ENCODE measurements at places on chromosomes 4 and X.

DNA sequence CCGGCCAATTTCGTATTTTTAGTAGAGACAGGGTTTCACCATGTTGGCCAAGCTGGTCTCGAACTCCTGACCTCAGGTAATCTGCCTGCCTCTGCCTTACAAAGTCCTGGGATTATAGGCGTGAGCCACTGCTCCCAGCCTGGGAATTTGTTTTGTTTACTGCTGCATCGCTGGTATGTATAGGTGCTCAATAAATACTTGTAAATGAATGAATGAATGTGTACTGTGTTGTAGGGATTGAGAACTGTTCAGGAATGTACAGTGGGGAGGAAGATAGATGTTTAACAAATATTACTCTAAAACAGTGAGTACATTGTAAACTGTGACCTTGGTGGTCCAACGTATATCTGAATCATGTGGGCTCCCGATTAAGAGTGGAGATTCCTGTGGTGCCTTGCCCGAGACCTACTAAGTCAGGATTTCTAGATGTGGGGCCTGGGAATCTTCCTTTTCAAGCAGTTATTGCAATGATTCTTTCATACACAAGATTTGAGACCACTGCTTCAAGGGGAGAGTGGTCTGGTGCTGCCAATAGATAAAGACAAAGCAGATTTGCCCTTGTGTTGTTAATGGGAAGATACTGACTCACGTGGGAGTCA lies 41.0 kb downstream of the WWC2 start:
- peaks cover 4% of the 10 kb centered on the region for H3K4me1 ChIP-seq
- no peaks in the 10 kb centered on the region for H3K27me3 ChIP-seq
- H3K4me3 ChIP-seq: no peak overlapping the region
- no peaks in the 10 kb centered on the region for H3K36me3 ChIP-seq
- no peak overlapping the region for H3K27ac ChIP-seq
- DNase-seq: no peak

DNA sequence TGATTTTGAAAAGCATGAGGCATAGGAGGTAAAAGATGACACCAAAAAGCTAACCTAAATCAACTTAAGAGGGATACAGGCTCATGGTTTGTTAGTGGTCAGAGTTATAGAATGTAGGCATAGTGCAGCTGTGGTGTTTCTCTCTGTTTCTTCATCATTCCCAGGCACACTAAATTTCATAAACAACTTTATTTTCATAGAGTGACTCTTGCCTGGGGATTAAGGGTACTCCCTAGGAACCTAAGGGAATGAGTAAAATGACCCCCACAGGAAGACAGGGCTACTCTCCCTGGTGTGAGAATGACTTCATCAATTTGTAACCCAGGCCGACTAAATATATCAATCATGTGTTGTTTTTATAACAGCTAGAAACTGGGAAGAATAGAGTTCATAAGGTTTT lies 11.1 kb downstream of the FABP2 start:
- no peaks in the 10 kb centered on the region for H3K36me3 ChIP-seq
- no peak overlapping the region for H3K27ac ChIP-seq
- no peaks in the 10 kb centered on the region for H3K27me3 ChIP-seq
- H3K4me1 ChIP-seq: no peaks in the 10 kb centered on the region
- H3K4me3 ChIP-seq: no peak overlapping the region
- DNase-seq: no peak

DNA sequence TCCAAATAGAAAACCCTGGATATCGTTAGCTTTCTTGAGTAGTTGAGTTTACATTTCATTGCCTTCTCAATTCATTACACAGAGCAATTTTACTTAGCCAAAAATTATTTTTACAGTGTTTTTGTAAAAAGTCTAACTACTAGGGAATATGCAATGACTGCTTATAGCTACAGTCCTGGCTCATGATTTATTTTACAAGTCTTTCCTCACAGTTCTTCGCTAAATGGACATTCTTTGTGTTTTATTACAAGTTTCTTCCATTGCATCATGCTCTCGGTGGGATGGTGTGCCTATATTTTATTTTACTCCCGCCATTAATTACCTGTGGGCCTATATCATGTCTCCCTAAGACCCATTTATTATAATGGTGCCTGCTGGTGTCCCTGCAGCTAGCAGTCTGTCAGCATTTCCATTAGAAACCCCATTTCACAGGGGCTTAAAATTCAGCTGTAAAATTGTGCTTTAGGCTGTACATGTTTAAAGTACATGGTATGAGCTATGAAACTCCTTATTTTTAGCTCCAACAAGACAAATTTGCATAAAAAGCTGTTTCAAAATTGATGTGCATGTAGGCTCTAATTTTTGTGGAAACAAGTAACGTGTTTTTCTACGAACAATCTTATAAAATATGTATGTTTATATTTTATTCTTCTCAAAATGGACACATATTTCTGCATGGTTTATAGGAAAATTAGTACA lies 227.4 kb downstream of the SLC7A11 start:
- H3K36me3 ChIP-seq: no peaks in the 10 kb centered on the region
- no peaks in the 10 kb centered on the region for H3K27me3 ChIP-seq
- no peaks in the 10 kb centered on the region for H3K4me1 ChIP-seq
- no peak overlapping the region for H3K4me3 ChIP-seq

GRCh38 chr4:663046-663437 lies 11.0 kb downstream of the ATP5ME start:
- no peak overlapping the region for H3K27ac ChIP-seq
- no peaks in the 10 kb centered on the region for H3K27me3 ChIP-seq
- H3K4me3 ChIP-seq: peak overlapping the region; percentile 65
- no peaks in the 10 kb centered on the region for H3K36me3 ChIP-seq
- DNase-seq: no peak
- peaks cover 5% of the 10 kb centered on the region for H3K4me1 ChIP-seq

GRCh38 chrX:11537141-11537540 lies 128.6 kb downstream of the ARHGAP6 start:
- H3K4me1 ChIP-seq: no peaks in the 10 kb centered on the region
- no peak for DNase-seq
- H3K36me3 ChIP-seq: no peaks in the 10 kb centered on the region
- H3K27me3 ChIP-seq: no peaks in the 10 kb centered on the region
- H3K4me3 ChIP-seq: no peak overlapping the region

DNA sequence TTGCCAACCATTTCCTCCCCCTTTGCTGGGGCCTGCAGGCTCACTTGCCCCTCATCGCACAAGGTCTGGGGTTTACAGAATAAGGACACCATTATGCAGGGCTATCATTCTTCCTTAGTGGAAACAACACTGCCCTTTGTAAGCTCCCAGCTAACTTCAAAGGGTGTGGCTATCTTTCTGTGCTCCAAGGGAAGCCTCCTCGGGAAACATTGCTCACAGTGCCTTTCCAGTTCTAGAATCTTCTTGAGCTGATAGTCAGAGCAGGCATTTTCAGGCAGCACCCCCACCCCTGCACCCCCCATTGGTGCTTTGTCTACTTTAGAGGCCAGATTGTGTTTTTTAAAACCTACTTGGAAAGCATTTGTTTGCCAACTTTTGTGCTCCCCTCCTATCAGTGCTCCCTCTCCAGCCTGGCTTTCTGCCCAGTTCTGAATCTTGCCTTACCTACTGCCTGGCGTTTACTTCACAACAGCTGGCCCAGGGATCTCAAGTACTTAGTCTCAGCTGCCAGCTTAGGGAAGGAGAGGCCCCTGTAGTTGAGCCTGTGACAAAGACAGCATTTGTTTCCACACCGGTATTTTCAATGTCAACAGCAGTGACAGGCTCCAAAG lies 53.5 kb downstream of the PLAC1 start:
- no peaks in the 10 kb centered on the region for H3K4me1 ChIP-seq
- no peaks in the 10 kb centered on the region for H3K27me3 ChIP-seq
- peak overlapping the region; percentile 39 for H3K27ac ChIP-seq
- H3K4me3 ChIP-seq: no peak overlapping the region
- H3K36me3 ChIP-seq: no peaks in the 10 kb centered on the region

DNA sequence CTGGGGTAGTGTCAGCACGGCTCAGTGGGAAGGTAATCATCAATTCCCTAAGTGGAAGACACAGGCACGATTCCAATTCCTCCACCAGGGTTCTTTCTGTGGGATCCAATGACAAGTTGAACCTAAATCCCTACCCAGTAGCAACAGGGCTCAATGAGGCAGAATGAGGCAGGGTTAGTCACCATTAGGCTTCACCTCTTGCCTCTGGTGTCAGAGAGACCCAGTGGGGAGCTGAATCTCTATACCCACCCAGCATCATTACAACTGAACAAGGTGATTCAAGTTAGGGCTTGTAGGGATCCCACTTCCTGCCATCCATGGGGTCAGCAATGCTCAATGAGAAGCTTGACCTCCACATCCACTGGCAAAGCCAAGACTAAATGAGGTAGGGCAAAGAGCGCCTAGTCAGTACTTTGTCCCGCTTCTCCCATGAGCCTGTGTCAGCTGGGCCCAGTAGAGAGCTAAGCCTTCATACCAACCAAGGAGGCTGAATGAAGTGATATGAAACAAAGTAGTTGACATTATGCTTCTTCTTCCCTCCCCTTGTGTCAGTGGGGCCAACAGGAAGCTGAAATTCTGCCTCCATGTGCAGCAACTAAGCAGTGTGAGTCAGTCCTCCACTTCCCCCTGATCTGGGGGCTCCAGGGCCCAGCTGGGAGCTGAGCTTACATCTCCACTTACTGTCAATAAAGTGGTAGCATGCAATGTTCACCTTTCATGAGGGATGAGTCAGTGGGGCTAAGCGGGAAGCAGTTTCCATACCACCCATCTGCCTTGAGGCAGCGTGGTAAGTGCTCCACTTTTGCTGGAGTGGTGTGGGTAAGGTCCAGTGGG lies 36.4 kb upstream of the RBM41 start:
- H3K4me3 ChIP-seq: no peak overlapping the region
- no peaks in the 10 kb centered on the region for H3K36me3 ChIP-seq
- H3K27ac ChIP-seq: no peak overlapping the region
- no peaks in the 10 kb centered on the region for H3K27me3 ChIP-seq
- H3K4me1 ChIP-seq: no peaks in the 10 kb centered on the region

GRCh38 chr4:120446051-120446567 lies 379.5 kb upstream of the MAD2L1 start:
- no peaks in the 10 kb centered on the region for H3K27me3 ChIP-seq
- DNase-seq: no peak
- no peaks in the 10 kb centered on the region for H3K4me1 ChIP-seq
- H3K36me3 ChIP-seq: no peaks in the 10 kb centered on the region

DNA sequence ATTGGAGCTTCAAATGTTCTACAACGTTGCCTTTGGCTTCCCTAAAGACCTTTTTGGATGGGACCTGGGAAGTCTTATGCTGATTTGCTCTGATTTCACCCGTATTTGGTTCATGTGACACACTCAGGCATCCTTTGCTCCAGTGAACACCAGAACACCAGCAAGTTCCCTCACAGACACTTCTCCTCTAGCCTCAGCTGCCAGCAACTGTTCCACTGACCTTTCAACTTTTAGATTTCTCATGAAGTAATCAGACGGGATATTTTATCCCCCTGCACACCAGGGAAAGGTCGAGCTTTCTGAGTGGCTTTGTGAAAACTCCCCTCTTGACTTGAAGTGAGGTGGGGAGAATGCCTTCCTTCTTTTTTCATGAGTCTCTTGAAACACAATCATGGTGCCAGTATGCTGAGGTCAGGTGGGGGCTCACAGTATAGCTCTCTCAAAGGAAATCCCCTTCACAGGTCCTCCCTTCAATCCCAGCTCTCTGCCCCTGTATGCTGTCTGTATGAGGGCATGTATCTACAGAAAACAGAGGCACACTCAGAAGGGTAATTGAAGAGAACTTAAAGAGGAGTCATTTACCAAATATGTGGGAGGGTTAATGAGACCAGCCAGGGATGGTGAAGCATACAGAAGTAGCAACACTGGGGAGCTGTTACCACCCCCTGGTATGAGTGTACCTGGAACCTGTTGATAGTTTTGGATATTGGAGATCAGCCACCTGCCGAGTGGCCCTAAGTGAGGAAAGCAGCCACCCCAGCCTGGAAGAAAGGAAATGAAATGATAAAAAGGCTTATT lies 62.7 kb downstream of the FGFBP1 start:
- no peak overlapping the region for H3K4me3 ChIP-seq
- H3K27ac ChIP-seq: no peak overlapping the region
- no peaks in the 10 kb centered on the region for H3K4me1 ChIP-seq
- H3K27me3 ChIP-seq: no peaks in the 10 kb centered on the region

DNA sequence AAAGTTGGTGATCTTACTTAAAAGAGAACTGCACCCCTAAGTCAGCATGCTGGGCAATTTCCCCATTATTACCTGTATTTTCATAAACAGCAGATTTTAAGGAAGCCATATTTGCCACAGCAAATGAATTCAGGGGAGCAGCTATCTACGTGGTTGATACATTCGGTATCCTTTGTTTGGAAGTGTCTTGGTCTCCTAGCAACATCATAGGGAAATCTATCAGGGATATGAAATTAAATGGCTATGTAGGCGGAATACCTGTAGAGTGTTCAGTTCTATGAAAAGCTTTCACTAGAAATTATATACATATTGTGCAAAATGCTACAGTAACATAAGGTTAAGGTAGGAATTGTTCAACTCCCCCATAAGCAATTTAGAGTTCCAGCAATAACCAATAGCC lies 157.2 kb upstream of the EMCN start:
- no peak overlapping the region for H3K27ac ChIP-seq
- DNase-seq: no peak
- no peak overlapping the region for H3K4me3 ChIP-seq
- H3K36me3 ChIP-seq: no peaks in the 10 kb centered on the region
- no peaks in the 10 kb centered on the region for H3K4me1 ChIP-seq

- no peak for DNase-seq
- no peaks in the 10 kb centered on the region for H3K27me3 ChIP-seq
- no peak overlapping the region for H3K4me3 ChIP-seq
- no peaks in the 10 kb centered on the region for H3K4me1 ChIP-seq
Measured at GRCh38 chr4:169143335-169143734, 127.4 kb downstream of the SH3RF1 start.

GRCh38 chr4:136036744-136037143 lies 1495.5 kb downstream of the PCDH18 start:
- H3K4me3 ChIP-seq: no peak overlapping the region
- H3K27ac ChIP-seq: no peak overlapping the region
- no peaks in the 10 kb centered on the region for H3K27me3 ChIP-seq
- no peaks in the 10 kb centered on the region for H3K36me3 ChIP-seq
- H3K4me1 ChIP-seq: no peaks in the 10 kb centered on the region
- DNase-seq: no peak

DNA sequence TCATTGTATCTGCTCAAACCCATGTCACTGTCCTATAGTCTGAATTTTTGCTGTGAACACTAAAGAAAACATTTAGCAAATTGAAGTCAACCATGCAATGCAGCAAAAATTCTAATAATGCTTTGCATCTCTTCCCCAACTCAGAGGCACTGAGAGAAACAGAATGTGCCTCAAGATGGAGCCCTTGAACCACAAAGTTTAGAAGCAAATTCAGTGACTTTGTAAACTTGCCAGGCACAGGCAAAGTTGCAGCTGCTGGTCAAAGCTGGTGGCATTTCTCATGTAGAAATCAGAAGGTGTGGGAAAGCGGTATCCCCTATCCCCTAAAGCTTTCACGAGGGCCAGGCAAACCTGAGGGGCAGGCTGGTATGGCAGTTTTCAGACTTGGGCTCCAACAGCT lies 121.7 kb upstream of the DIPK2B start:
- DNase-seq: peak; percentile 38
- H3K36me3 ChIP-seq: no peaks in the 10 kb centered on the region
- no peaks in the 10 kb centered on the region for H3K4me1 ChIP-seq
- H3K27ac ChIP-seq: no peak overlapping the region

Data from testis (tissue), 5 donors.